ENCODE measurements at places on chromosomes 5 and 9. TPM values are rescaled to one million over a fixed set of nuclear protein-coding genes. Genes with fewer than 3 reads are reported as not detected.
A peak's percentile ranks its signal among the peaks of the same experiment; 100 is the strongest.

DNA sequence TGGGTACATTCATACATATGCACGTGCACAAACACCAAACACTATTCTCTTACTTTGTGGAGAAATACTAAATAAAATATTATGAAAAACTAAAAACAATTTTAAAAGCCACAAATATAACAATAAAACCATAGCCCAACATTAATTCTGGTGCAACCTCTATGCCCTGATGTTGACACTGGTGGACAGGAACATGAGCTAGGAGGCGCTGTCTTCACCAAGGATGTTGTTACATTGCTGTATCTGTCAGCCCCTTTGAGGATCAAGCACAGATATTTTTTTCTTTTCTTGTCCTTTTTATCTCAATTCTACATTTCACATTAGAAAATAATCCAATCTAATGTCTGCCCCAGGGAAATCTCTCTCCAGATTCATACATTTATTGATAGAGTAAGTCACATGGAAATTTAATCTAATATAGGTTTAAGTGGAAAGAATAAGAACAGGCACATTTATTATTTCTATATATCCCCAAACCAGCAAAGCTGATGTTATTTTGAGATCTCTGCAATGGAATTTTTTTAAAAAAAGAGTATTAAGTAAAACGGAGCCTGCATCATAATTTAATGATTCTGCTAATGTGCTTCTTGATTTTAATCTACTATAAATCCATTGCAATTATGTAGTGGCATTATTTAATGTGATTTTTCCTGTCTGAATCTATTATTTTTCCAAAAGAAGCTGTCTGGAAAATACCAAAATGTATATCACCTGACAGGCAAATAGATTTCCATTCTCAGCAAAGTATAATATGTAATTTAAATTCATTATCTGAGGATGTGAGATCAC is 716.5 kb downstream of the MTRR start:
- peak; percentile 11 for DNase-seq

DNA sequence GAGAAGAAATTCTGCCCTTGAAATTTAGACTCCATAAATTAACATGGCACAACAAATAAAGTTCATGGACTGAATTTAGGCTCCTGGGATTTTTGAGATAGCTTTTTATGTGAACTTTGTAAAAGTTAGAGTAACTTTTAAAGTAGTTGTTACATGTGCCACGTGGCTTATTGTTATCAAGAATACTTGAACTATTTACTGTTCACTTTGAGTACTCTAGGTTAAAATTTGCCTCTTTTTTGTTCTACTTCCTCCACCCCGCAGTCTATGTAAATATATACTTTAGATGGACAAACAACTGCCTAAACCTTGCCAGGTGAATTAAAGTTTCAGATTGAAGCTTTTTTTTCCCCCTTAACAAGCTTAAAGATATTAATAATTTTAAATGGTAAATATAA is 457.9 kb downstream of the RAB3C start:
- no peak for DNase-seq

DNA sequence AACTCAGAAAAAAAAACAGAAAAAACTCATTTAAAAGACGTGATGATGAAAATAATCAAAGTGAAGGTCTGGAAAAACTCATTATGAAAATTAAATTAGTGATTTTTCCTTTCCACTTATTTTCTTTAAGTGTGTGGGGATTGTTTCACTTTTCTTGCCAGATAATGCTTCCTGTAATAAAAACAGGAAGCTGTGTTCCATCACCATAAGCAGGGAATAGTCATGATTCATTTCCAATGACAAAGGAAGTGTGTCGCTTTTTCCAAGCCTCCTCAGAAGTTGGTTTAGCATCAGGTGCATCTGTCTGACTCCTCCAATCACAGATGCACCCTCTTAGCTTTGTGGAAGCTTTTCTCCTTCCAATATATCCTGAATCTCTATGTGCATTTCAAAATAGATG is 2068.7 kb downstream of the MAT2B start:
- peak; percentile 29 for DNase-seq

- no peak for DNase-seq
Observed at GRCh38 chr5:121421646-121422045, 430.0 kb upstream of the FTMT start.

DNA sequence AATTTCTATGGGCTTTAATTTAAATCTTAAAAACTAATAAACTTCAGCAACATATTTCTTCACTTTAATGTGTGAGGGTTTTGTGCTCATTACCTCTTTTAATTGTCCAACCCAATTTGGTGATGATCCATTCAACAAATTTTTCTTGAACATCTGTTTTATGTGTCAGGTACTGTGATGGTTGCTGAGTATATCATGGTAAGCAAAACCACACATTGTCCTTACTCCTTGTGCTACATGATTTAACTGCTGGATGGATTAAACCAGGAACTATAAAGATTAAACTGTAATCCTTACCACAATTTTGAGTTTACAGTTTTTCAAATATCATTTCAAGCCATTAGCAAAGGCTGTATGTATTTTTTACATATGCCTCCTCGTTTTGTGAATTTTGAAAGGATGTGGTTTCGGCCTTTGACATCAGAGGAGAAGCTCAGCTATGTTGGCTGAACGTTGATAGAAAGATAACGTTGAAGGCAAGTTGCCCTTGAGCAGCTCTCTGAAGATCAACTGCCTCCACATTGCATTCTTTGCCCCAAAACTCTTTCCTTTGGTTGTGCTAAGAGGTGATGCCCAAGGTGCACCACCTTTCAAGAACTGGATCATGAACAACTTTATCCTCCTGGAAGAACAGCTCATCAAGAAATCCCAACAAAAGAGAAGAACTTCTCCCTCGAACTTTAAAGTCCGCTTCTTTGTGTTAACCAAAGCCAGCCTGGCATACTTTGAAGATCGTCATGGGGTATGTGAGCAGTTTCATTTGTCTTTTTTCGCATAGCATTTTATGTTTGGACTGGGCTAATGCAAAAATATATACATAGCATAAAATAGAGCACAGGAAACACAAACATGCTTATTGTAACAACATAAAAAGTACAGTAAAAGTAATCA is at the start of gene ITK:
ITK (plus strand) TSS at position 467 of the 891 bp plus-strand sequence; CDS start at position 605, 138 bp downstream.
- no peak for DNase-seq

DNA sequence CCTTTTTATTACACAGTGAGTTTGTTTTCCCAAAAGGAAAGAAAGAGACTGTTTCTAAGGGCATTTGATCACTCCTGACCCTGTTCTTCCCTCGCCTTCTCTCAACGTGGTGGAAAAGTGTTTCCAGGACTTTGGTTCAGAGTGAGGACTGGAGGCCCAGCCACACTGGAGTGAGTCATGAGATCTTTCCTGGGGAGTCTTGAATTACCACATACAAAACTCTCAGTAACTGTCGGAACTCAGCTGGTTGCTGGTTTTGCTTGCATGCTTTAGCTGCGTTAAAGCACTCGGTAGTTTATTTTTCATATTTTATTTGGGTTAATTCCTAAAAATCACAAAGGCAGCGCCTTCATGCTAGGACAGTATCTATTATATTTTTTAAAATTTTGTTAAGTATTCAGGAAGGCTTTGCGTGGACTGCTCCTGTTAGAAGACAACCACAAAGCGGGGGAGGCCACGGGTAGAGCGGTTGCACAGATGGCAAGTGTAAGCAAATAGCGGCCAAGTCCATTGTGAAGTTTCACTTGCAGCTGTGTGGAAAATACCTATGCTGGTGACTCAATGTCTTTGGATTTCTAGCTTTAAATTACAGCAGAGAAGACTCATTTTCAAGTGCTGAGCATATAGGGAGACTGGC is 77.7 kb downstream of the ARSB start:
- DNase-seq, result peak; percentile 27

- no peak for DNase-seq
Observed at GRCh38 chr9:16236311-16236710, 634.2 kb downstream of the BNC2 start.

GRCh38 chr9:33913541-33913940 is 96.6 kb downstream of the UBE2R2 start:
- DNase-seq, result no peak

DNA sequence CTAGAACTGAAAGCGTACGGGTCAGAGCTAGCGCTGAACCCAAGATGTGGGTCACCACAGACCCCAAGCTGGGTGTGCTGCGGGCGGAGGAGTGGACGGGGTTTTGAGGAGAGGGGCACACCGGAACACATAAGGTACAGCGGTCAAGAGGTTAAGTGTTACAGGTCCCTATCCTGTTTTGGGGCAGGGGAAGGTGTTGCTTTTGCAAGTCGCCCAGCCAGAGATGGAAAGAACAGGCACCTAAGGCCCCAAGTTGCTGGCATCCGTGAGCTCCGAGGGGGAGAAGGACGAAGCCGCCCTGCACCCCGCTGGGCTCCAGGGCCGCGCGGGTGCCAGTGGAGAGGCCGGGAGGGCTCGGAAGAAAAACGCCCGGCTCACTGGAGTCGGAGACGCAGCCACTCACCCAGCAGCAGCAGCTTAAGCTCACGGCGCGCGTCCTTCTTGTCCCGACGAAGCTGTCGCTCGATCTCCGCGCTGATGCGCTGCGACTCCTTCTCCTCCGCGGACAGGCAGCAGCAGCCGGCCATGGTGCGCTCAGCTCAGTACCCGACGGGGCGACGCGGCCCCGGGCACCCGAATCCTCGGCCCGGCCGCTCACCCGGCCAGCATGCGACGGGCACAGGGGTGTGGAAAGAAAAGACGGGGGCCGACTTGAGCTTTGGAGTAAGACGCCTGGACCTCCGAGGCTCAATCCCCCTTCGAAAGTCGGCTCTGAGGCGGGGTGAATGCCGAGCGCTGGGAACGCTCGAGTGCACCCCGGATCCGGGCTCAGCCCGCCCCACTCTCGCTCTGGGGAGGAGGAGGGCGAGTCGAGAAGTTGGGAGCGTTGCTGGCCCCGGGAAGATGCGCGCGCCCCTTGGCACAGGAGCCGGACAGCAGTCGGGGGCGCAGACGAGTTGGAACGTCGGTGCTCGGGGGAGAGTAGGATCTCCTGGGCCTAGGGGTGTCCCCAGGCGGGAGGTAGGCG is 572 bp downstream of the GNA14 start:
- peak; percentile 75 for DNase-seq

DNA sequence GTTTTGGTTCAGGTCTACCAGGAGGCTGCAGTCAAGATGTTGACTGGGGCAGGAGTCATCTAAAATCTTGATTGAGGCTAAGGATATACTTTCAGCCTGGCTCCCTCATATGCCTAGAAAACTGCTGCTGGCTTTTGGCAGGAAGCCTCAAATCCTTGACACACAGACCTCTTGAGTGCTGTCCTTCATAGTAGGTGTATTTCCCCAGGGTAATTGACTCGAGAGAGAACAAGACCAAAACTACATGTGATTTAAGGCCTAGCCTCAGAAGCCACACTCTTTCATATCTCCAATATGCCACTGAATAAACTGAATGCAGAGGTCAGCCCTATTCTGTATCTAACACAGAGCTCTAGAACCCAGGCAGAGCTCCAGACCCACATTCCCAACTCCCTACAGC is 402.3 kb upstream of the ADAMTS16 start:
- DNase-seq, result no peak

GRCh38 chr5:17343675-17344074 is 126.2 kb downstream of the BASP1 start:
- DNase-seq, result peak; percentile 76

DNA sequence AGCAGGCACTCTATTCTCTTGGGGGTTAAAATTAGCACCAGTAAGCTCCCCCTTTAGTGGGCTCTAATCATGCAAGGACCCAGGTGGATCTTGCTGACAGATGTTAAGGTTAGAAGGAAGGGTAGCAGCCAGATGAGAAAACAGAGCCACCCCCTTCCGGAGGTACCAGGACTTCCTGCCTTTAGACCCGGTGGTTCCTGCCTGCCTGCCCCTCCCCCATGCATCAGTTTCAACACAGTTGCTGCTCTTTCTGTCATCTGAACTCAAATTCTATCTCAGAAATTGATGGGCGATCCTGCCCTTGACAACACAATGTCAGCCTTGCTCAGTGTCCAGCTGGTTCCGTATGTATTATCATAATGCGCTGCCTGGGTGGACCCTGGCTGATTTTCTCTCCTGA is 287.3 kb downstream of the EBF1 start:
- DNase-seq, result no peak

DNA sequence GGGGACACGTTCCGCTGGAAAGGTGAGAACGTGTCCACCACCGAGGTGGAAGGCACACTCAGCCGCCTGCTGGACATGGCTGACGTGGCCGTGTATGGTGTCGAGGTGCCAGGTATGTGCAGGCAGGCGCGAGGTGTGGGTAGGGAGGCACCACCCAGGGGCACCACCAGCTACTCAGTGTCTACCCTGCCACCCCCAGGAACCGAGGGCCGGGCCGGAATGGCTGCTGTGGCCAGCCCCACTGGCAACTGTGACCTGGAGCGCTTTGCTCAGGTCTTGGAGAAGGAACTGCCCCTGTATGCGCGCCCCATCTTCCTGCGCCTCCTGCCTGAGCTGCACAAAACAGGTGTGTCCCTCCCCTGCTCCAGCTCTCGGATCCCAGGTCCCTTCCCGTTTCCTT is 15.1 kb downstream of the SLC27A4 start:
- DNase-seq, result no peak

- peak; percentile 90 for DNase-seq
Observed at GRCh38 chr5:674630-675011, 18.5 kb downstream of the TPPP start.

DCTN3 gene
- 84.0 TPM for total RNA-seq

FOXE1 gene
- total RNA-seq, result not detected

TEX48 gene
- not detected for total RNA-seq
